ENCODE measurements at places on chromosomes 13 and 19. TPM values are rescaled to one million over a fixed set of nuclear protein-coding genes. Genes with fewer than 3 reads are reported as not detected.

The PABPC3 gene
- 0.21 TPM for polyA plus RNA-seq

The ZNF555 gene
- 2.2 TPM for polyA plus RNA-seq

The WDR88 gene
- not detected for polyA plus RNA-seq

The COQ8B gene
- not detected for polyA plus RNA-seq

The SERP2 gene
- 119 TPM for polyA plus RNA-seq

The CKM gene
- not detected for polyA plus RNA-seq

The EID2B gene
- polyA plus RNA-seq: 6.9 TPM

The MFSD12 gene
- 1.3 TPM for polyA plus RNA-seq

The TNFAIP8L1 gene
- polyA plus RNA-seq: 1.5 TPM

The DZIP1 gene
- 4.9 TPM for polyA plus RNA-seq

The GSX1 gene
- not detected for polyA plus RNA-seq

The TMEM221 gene
- polyA plus RNA-seq: not detected

The SELENOV gene
- not detected for polyA plus RNA-seq

The CLC gene
- polyA plus RNA-seq: not detected

The KLK4 gene
- polyA plus RNA-seq: not detected

The FLT3LG gene
- polyA plus RNA-seq: not detected

The LIM2 gene
- not detected for polyA plus RNA-seq

The ZNF99 gene
- polyA plus RNA-seq: 0.42 TPM

The ZNF541 gene
- polyA plus RNA-seq: not detected

The ZSCAN4 gene
- not detected for polyA plus RNA-seq

The CRB3 gene
- not detected for polyA plus RNA-seq

The PLVAP gene
- not detected for polyA plus RNA-seq

The GAPDHS gene
- not detected for polyA plus RNA-seq

The EVI5L gene
- polyA plus RNA-seq: 1.0 TPM

The ITGBL1 gene
- not detected for polyA plus RNA-seq

The CYP4F11 gene
- 0.89 TPM for polyA plus RNA-seq

The STARD13 gene
- 3.7 TPM for polyA plus RNA-seq

The ZNF611 gene
- polyA plus RNA-seq: 3.1 TPM

The WBP4 gene
- polyA plus RNA-seq: 44.3 TPM

The ZNF350 gene
- polyA plus RNA-seq: 3.0 TPM

Measured in Purkinje cell (primary cell).